ENCODE measurements at places on chromosomes 5 and 9.
A peak's percentile ranks its signal among the peaks of the same experiment; 100 is the strongest.

DNA sequence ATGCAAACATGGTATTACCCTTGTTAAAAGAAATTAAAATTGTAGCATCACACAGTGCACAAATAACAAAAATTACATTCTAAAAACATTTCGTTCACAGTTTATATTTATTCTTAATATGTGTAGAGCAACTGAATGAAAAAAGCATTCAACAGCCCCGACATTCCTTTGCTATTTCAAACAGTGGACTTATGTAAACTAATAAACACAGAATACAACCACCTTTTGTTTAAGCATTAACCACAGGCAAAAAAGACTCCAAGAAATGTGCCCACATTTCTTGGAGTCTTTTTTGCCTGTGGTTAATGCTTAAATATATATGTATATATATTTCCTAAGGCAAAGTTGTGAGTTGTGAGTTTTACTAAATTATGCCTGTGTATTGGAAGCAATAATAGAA lies 532.5 kb upstream of the DAP start:
- no peak for DNase-seq

GRCh38 chr5:26757941-26758340 lies 280.4 kb downstream of the CDH9 start:
- DNase-seq, result no peak

DNA sequence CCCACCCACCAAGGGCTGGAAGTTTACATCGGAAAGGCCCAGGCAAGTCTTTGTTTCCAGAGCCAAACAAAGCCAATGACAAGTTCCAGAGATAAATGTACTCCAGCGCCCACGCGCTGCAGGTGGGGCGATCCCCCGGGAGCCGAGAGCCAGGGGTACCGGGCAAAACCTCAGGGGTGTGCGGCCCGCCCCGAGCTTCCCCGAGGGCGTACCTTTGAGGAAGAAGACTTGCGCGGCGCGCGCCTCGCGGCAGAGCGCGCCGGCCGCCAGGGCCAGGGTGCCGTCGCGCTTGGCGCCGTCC lies 671 bp downstream of the DUSP1 start:
- no peak for DNase-seq

- no peak for DNase-seq
Measured at GRCh38 chr5:76513476-76513875, 109.7 kb downstream of the F2RL2 start.

GRCh38 chr5:80754900-80755299 lies 100.1 kb upstream of the DHFR start:
- peak; percentile 33 for DNase-seq

DNA sequence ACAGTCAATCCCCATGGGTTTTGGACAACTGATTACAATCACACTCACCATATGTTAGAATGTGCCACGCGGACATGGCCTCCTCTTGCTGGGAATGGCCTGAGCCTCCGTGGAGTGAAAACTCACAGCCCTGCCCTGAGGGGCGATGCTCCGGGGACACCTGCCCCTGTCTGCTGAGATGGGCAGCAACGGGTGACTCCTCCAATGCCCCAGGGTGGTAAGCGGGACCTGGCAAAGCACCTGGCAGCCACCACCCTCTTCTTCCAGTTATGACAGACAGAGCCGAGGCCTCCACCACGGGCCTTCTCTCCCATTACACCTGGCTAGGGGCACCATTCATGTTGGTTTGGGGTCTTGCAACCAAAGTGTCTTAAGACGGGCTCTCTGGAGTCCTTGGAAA lies 94.9 kb upstream of the COL5A1 start:
- no peak for DNase-seq

DNA sequence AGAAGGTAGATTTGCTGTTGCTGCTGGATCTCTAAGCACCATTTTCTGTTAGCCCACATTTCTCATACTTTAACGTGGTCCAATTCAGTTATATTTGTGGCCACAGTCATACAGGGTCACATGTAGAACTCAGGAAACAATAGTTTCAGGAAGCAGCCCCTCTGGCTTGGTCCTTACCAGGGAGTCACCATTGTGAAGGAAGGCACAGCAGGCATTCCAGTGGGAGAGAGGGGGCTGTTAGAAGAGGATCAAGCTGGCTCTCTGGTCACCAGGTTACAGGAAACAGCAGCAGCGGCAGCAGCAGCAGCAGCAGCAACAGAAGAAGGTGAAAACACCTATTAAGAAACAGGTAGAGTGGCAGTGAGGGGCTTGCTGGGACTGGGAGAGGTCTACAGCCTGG lies 14.5 kb downstream of the C9orf43 start:
- no peak for DNase-seq

All from GM12878 (cell line).